ENCODE measurements at places on chromosomes 2 and 18. TPM values are rescaled to one million over a fixed set of nuclear protein-coding genes. Genes with fewer than 3 reads are reported as not detected.

GRCh38 chr2:181163139-181163538 is 182.7 kb downstream of the UBE2E3 start:
- DNase-seq: no peak

DNA sequence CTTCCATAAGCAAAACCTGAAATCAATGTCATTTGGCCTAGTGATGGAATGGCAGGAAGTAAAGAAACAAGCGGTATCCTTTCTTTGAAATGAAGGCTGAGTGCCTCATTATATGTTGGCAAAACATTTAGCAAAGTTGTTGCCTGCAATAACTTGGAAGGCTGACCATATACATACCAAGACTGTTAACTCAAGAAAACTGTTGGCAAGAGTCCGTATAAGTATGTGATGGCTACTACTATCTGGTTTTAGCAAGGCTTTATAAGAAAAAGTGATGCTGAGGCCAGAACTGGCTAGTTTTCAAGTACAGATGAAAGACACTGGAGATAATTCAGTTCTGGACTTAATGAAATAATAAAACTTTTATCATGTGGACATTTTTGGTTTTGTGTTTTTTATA is 356.2 kb downstream of the ZNF521 start:
- DNase-seq: no peak

- peak; percentile 63 for DNase-seq
These were observed 693.9 kb upstream of the ID2 start for GRCh38 chr2:7987992-7988391.

TACR1 gene
- total RNA-seq: 0.03 TPM

All from left lobe of liver (tissue), 2 donors.